ENCODE measurements at places on chromosomes 7 and 10.
A peak's percentile ranks its signal among the peaks of the same experiment; 100 is the strongest.

GRCh38 chr10:117597216-117597615, 54.7 kb downstream of the EMX2 start:
- no peak for DNase-seq

DNA sequence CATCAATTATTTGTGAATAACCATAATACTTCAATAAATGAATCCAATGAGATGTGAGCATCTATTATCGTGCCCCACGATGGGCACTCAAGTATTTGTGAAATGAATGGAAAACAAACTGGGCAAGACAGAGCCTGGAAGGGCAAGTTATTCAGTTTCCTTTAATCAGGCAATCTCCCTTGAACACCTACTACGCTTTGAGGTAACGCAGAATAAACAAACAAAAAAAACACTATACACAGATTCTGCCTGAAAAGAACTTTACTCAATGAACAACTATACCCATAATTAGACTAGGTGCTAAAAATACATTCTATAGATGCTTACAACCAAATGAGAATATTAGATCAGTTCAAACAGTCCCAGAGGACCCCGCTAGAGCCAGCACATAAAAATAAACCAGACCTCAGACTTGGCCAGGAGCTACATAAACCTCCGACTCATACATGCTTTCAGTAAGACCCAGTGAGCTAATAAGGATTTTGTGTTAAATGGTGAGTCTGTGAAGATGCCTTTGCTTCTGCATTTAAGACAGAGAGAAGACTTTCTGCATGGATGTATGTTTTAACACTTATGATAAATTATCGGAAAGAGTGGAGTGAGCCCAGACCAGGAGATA, 121.3 kb downstream of the MPP7 start:
- no peak for DNase-seq

DNA sequence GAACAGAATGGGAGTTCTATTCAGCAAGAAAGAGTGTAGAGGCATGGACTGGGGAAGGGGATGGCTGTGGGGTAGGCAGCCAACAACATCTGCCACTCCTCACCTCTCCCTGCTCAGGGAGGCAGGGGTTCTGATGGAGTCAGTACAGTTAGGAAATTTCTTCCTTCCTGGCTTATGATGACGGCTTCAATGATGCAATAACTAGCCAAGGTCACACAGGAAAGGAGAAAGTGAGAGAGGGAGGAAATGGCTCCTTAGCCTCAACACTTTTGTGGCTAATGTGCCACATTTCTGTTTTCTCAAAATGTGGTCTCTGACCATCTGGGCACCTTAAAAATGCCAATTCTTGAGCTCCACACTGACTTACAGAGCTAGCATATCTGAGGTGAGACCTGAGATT, 79.3 kb upstream of the PDZD8 start:
- DNase-seq, result no peak

DNA sequence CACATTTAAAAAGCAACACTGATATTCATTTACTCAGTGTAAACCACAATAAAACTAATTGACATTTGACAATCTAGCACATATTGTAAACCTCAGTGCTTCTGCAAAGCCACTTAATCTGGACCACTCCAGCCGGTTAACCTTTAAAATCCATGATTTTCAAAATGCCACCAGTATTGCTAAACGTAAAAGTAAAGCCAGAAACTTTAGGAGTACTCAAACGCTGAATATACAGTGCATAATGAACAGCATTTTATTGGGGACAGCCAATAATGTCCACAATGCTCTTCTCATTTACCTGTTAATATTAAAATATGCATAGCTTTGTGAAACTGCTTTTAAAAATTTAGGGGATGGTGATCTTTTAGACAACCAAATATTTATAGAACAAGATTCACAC, 10.8 kb downstream of the HNRNPA2B1 start:
- no peak for DNase-seq

DNA sequence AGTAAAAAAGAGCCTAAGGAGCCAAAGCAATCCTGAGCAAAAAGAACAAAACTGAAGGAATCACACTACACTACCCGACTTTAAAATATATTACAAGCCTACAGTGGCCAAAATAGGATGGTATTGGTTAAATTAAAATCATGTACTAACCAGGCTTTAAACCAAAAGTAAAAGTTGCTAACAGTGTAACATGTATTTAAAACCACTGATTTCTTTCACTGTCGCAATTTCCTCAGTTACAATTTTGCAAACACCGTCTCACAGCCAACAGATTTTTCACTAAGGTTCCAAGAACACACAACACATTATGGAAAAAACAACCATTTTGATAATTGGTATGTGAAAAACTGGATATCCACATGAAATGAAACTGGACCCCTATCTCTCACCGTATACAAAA, 74.0 kb downstream of the JMJD1C start:
- no peak for DNase-seq

DNA sequence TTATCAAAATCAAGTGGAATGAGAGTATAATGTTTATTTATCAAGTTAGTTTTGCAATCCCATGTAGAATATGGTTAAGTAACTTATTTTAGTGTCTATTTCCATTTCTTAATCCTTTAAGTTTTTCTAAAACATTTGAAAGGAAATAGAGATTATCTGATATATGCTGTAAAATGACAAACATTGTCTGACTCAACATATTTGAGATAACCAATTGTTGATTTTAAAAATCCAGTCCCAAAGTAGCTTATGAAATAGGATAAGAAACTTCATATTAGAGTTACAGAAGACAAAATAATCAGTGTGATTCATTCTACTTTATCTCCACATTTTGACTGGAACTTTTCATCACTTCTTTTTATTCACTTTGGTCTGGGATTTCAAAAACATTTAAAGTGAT, 38.7 kb upstream of the CDK1 start:
- DNase-seq, result no peak

DNA sequence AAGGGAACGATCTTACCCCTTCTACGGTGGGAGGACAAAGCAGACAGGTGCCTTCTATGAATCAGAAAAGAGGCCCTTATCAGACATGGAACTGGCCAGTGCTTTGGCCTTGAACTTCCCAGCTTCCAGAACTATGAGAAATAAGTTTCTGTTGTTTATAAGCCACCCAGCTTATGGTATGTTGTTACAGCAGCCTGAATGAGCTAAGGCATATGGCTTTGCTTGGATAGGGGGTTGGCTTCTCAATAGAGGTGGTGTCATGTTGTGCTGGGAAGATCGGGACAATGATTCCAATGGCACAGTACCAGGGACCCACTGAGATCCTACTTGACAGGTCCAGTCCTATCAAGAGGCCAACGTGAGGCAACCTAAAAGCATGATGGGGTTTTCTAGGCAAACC, 183.4 kb upstream of the BMPER start:
- no peak for DNase-seq

GRCh38 chr7:30469303-30469702, 9.3 kb downstream of the NOD1 start:
- no peak for DNase-seq

DNA sequence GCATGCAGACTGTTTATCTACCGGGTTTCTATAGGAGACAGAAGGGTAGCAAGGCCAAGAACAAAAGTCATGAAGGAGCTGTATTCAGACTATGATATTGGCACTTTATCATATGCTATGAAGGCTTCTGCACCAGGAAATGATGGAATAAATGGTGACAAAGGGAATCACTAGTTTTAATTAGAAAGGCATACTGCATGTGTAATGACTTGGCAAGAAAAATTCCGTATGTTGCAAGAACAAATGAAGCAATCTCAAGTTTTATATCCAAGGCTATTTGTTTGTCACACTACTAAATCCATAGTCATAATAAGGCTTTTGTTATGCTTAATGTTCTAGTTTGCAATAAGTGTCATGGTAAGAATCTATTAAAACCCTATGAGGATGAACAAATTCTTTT, 230.9 kb downstream of the ZEB1 start:
- DNase-seq, result no peak

- no peak for DNase-seq
Observed at GRCh38 chr7:85162721-85163120, 24.1 kb downstream of the SEMA3D start.

DNA sequence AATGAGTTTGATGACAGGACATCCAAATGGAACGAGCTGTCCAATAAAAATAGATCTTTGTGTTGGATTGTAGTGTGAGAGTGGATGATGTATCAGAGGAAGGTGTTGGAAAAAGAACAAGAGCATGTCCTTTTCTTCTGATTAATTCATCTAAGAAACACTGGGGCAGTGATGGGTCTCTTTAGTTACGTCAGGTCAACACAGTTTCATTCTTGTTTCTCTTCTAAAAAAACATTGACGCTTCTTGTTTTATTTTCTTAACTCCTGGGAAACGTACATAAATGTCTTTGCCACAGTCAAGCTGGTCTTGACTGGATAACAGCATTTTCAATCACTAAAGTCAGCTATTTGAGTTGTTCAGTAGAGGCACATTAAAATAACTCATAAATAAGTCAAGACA, 67.0 kb downstream of the PPP1R9A start:
- no peak for DNase-seq

DNA sequence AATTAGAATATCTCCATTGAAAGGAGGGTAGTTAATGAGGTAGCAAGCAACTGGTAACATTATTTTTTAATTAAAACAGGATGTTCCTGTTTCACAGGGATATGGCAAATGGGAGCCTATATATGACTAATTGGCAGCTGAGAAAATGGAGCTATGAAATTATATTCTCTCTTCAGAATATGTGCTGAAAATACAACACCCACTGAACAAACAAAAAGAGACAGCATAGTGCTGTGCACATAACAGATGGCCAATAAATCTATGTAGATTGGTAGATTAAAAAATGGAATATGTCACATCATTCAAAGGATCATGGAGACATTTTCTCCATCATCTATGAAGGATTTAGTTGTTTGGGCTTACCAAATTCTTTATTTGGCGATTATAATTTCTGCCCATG, 362.0 kb downstream of the GPR37 start:
- no peak for DNase-seq

- DNase-seq, result no peak
Observed at GRCh38 chr7:417973-418601, 101.6 kb downstream of the PDGFA start.

GRCh38 chr10:35637462-35637861, 4.6 kb downstream of the FZD8 start:
- DNase-seq, result no peak

DNA sequence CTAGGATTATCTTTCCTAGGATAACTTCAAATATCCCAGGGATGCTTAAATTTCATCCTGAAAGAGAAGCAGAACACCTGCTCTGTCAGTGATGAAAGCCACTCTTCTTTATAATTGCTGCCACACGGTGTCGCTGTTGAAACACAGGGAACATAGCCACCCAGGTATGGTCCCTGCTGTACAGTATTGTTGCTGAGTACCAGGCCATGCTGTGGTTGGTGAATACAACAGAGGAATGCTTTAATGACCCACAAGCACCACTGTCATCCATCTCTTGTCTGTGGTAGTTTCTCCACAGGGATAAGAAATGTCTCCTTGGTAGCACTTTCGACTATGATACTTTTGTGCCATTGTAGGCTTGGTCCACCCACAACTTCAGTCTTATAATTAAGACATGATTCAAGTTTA, 70.6 kb upstream of the STARD3NL start:
- peak; percentile 72 for DNase-seq

- DNase-seq, result peak; percentile 61
Observed at GRCh38 chr10:119333146-119333792, 125.9 kb downstream of the GRK5 start.

DNA sequence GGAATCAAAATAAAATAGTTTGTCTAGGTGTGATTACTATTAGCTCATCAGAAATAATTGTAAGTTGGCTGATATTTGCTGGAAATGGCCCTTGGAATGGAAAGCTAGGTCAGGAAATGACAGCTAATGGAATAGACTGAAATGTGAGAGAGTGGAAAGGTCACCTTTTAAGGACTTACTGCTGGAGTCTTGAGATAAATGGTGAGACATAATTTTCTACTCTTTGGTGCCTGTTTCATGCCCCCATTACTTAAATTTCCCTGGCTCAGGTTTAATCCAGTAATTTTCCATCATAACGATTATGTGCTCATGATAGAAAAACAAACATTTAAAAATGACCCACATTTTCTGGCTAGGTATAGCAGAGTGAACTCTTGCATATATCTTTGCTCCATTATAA, 123.6 kb downstream of the ADAM22 start:
- no peak for DNase-seq

GRCh38 chr10:6162589-6163356, 40.0 kb upstream of the PFKFB3 start:
- no peak for DNase-seq

- DNase-seq, result no peak
Observed at GRCh38 chr7:127962589-127963361, 68.5 kb downstream of the LRRC4 start.

DNA sequence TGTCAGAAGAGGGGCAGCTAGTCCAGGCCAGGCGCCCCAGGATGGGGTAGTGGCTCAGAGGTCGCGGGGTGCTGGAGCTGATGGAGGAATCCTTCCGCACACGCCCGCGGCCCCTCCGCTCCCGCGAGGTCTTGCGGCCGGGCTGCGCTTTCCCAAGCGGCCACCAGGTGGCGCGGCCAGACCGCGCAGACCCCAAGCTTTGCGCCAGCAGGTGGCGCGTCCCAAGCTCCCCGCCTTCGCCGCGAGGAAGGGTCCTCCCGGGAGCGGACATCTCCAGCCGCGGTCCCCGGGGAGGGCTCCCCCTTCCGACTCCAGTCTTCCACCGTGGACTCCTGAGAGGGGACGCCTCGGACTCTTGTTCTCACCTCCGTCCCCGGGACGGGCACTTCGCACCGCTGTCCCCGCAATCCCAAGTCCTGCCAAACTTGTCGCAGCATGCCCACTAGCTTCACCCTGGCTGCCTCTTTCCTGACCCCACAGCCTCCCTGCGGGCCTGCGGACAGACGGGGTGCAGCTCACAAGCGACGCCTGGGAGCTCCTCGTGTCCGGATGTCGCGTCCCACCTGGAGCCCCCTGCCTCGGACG, 19.4 kb downstream of the KCNK18 start:
- DNase-seq, result peak; percentile 79

DNA sequence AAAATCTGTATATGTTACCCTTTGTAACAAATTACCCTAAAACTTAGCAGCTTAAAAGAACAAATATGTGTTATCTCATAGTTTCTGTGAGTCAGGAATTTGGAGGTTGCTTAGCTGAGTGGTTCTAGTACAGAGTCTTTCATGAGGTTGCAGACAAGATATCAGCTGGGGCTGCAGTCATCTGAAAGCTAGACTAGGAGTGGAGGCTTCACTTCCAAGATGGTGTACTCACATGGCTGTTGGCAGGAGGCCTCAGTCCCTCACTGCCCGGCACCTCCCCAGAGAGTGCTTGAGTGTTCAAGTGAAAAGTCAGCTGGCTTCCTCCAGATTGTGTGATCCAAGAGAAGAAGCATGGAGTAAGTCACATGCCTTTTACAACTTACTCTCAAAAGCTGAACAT, 16.9 kb upstream of the GGCT start:
- no peak for DNase-seq

DNA sequence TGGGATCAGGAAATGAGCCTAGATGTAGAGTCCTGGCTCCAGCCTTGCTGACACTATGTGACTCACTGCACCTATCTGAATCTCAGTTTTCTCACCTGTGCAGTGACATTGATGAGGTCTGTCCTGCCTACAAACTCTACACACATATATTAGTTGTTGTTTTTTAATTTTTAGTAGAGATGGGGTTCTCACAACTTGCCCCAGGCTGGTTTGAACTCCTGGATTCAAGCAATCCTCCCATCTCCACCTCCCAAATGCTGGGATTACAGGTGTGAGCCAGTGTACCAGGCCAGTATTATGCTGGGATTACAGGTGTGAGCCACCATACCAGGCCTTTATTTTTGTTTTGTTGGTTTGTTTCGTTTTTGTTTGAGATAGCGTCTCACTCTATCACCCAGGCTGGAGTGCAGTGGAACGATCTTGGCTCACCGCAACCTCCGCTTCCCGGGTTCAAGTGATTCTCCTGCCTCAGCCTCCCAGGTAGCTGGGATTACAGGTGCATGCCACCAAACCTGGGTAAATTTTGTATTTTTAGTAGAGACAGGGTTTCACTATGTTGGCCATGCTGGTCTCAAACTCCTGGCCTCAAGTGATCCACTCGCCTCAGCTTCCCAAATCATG, 11.8 kb upstream of the DDIT4 start:
- no peak for DNase-seq
